Sigmoid colon (tissue), 7 donors: ENCODE measurements at places on chromosomes 11 and 22. TPM values are rescaled to one million over a fixed set of nuclear protein-coding genes. Genes with fewer than 3 reads are reported as not detected.
A peak's percentile ranks its signal among the peaks of the same experiment; 100 is the strongest.

Gene NEFH
- 1.8 TPM for total RNA-seq

Gene OR5P2
- not detected for total RNA-seq

Gene DERL3
- total RNA-seq, result 0.28 TPM

Gene PRG3
- total RNA-seq, result not detected

Gene DDI1
- total RNA-seq, result not detected

Gene TMEM80
- 39.6 TPM for total RNA-seq

Gene DNAJB7
- total RNA-seq, result not detected

Gene OR56A1
- not detected for total RNA-seq

Gene ANO5
- total RNA-seq, result 16.8 TPM

Gene RAPSN
- total RNA-seq, result not detected

Gene C11orf97
- total RNA-seq, result not detected

Gene KRTAP5-9
- total RNA-seq, result not detected

Gene SLC22A8
- not detected for total RNA-seq

Gene MRGPRD
- total RNA-seq, result 2.2 TPM

Gene ART5
- total RNA-seq, result not detected

- no peak for DNase-seq
These were observed 18.3 kb upstream of the OR5M8 start for GRCh38 chr11:56509439-56509838.

DNA sequence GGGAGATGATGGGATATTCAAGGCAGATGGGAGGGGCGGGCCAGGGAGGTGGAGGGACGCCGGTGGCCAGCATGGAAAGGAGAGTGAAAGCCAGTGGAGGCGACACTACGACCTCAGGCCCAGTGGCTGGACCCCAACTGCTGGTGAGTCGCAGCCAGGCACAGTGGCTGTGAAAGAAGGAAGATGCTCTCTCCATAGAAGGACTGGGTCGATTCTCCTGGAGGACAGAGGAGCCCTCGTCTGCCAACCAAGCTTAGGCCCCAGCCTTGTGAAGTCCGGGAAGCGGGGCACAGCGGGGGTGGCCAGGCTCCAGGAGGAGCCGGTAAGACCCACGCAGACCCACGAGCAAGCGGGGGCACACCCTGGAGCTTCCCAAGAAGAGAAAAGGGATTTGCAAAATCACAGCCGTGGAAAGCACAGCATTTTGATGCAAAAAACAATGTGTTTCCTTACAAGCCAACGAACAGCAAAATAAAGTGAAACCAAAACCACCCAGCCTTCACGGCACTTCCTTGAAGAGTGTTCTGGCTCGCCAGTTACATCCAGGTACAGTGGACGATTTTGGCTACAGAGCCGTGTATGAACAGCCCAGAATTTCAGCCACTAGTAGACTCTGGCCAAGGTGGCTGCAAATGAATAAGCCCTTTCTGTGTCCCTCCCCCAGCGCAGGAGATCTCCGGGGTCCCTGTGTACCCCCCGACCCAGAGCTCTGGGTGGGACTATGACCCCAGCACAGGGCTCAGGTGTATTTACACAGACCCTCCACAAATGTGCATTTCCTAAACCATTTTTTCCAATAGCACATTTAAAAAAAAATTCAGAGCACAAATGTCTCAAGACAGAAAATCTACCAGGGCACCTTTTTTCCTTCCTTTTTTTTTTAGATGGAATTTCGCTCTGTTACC lies 96.9 kb downstream of the TRMU start:
- DNase-seq, result no peak

DNA sequence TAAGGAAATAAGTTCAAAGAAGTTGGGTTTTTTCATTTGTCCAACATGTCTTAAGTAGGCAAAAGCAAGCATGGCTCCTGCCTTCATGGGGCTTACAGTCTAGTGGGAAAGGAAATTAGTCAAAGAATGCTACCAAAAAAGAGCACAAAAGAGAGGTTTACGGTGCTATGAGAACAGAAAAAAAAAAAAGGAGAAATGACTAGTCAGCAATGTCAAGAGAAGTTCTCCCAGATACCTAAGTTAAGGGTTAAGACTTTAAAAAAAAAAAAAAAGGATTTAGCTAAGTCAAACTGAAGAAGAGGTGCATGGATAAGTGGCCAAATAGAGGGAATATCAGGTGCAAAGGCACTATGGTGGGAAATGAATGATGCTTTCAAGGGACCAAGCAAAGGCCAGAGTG lies 29.3 kb downstream of the SERGEF start:
- no peak for DNase-seq

DNA sequence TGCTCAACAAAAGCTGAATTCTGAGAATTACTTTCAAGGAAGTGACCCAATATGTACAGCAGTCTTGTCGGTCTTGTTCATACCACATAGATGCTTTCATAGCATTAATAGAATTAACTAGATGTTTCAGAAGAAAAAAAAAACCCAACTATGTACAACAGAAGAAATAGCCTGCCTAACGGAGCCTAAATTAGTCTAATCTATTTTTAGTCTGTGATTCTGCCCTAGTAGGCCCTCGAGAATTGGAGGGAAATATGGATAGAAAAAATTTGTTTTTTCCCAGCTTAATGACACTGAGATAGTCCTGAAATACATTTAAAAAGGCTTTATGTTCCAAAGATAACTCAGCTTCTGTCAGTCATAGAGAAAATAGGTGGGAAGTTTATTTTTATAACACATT lies 17.1 kb upstream of the TRPC6 start:
- DNase-seq, result no peak

- DNase-seq, result no peak
These were observed 13.1 kb upstream of the E2F8 start for GRCh38 chr11:19253817-19254216.

- no peak for DNase-seq
These were observed 130.6 kb upstream of the MTNR1B start for GRCh38 chr11:92838759-92839310.

GRCh38 chr11:15873501-15873900 lies 482.8 kb downstream of the SOX6 start:
- DNase-seq, result no peak

DNA sequence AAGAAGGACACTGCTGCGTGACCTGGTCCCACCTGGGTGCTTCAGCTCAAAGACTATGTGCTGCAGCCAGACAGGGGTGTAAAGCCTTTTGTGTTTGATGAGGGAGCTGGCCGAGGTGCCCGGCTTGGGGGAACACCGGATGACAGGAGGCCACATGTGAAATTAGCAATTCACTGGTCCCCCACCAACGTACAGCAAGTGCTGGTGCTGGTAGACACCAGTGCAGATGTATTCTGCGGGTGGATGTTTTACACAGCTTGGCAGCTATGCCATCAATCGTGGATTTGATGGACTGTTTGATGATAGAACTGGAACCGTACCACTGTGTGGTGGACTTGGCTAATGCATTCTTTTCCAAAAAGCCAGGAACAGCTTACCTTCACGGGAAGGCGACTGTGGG lies 47.9 kb upstream of the LIPT2 start:
- DNase-seq, result no peak

DNA sequence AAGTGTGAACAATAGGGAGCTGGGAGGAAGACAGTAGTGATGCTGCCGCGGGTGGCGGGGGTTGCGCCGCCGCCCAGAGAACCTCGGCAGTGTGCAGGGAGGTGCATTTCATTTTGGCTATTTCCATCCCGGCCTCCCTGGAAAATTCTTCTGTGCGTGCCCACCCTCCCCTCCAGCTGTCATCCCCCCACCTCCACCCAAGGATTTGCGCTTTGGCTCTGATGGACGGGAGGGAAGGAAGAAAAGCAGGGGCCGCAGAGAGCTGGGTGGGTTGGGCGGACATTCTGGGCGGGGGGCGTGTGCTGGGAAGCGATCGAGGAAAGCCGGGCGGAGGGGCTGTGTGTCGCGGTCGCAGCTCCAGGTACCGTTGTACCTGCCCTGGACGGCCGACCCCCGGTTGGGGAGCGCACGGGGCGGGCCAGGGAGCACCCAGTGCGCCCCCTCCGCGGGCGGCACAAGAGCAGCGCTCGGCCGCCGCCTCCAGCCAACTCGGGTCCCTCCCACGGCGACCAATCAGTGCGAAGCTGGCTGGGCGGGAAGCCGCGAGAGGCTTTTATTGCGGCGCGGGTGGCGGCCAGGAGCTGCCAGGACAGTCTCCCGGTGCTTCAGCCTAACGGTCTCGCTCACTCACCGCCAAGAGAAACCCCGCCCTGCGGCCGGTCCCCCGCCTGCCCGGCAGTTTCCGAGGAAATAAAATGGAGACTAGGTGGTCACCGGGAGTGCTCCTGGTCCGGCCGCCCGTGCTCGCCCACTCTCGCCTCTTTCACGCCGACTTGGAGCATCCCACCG lies 1.6 kb downstream of the NCAM1 start:
- peak; percentile 90 for DNase-seq

DNA sequence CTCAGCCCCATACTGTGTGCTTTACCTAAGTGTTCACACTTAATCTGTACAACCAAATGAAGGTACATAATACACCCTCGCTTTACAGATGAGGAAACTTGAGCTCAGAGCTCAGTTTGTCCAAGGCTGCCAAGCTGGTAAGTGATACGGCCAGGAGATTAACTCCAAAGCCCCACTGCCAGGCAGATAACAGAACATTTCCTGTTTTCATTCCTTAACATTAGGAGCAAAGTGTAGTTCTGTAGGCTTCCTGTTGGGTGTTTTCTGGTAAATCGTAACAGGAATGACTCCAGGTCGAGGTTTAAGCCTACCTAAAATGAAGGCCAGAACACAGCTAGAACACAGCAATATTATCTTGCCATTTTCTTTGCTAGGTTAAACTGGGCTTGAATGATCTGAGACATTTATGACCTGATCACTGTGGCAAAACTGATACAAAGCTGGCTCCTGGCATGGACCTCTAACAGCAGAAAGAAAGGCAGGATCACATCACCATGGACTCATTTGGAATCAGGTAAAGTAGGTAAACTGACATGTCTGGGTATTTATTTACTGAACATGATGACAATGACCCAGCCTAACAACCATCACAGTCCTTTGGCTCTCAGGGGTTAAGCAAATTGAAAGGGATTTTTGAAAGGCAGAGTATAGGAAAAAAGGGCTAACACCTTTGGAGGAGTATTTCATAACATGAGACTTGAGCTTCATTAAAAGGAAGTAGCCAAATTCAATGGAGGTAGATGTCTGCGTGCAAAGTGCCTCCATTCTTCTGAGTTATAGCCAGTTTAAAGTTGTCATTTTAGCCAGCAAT lies 3.9 kb upstream of the NUP50 start:
- no peak for DNase-seq

- DNase-seq, result no peak
These were observed 652.0 kb upstream of the CCDC90B start for GRCh38 chr11:83938148-83938547.

GRCh38 chr11:46359953-46360352 lies 12.7 kb downstream of the DGKZ start:
- no peak for DNase-seq

- DNase-seq, result no peak
These were observed 17.4 kb downstream of the SSH3 start for GRCh38 chr11:67320691-67321090.

- no peak for DNase-seq
These were observed 13.5 kb downstream of the SPTBN2 start for GRCh38 chr11:66715346-66716085.

DNA sequence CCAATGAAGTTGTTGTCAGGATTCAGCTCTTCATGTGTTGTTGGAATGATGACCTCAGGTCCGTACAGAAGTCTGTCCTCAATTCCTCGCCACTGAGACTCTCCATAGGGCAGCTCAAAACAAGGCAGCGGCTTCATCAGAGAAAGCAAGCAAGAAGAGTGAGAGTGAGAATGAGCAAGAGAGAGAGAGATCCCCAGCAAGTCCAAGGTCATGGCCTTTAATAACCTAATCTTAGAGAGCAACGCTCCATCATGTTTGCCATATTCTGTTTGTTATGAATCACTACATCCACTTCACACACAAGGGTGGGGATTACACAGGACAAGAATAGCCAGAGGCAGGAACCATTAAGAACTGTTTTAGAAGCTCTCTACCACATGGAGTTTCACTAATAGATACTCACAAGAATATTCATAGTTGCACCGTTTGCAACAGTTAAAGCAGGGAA lies 23.3 kb upstream of the MMP7 start:
- DNase-seq, result no peak

GRCh38 chr11:31819621-31820437 lies 8.7 kb upstream of the PAX6 start:
- DNase-seq, result peak; percentile 62

- DNase-seq, result no peak
These were observed 6.5 kb downstream of the KBTBD3 start for GRCh38 chr11:106070606-106071005.

DNA sequence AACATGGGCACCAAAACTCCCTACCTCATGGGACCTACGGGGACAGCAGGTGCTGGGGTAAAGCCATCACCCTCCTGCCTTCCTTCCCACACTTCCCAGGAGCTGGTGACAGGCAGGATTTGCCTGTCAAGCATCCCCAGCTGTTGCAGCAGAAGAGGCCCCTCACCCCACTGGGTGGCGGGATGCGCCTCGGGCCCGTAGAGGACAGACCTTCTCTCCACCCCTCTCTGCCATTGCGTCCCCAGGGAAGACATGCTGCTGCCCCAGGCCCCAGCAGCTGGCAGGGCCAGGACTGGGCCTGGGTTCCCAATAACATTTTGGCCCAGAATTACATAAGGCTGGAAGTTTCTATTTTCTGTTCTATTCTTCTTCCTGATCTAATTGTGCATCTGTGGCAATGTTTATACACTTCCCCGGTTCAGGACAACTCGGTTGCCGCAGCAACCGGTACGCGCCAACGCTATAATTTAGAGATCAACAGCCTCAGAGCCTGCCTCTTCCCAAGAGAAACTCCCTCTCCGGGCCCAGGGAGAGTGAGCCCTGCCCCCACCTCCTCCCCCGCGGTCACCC lies 25.4 kb downstream of the KCNJ4 start:
- DNase-seq, result no peak

DNA sequence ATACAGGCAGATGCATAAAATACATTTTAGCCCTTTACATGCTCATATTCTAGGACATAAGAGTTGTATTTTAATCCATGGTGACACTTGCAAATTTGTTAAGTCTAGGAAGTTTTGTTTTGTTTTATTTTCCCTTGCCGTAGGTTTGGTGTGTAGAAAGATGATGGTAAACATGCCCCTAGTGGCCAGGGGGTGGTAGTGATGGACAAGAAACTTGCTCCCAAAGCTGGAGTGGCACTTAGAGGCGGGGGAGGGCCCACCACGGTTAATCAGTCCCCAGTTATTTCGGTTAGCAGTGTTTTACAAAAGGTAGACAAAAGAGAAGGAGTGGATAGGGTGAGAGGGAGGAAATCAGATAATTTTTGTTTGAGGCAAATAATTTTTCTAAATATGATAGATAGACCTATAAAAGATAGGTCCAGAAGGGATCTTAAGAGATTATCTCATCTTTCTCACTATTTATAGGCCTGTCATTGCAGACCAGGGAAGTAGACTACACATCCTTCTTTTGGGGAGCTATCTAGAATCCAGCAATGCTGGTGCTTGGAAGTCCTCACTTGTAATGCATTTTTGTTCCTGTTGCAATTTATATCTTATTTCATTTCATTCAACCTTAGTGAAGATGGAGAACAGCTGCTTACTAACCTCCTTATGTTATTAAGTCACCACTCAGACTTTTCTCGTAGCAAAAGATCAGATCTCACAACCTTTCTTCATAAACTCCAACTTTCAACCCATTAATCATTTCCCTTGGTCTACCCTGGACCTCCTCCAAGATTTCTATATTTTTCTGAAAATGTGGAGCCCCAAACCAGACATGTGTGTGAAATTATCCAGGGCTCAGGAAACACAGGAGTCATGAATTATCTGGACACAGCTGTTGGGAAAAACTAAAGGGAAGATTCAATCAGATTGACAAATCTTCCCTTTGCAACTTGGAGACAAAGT lies 5.9 kb upstream of the BDNF start:
- no peak for DNase-seq

- peak; percentile 57 for DNase-seq
These were observed 45.4 kb downstream of the IGF2 start for GRCh38 chr11:2093575-2094353.

- DNase-seq, result no peak
These were observed 83.9 kb upstream of the C11orf87 start for GRCh38 chr11:109338131-109338530.

GRCh38 chr11:125433454-125434121 lies 62.5 kb downstream of the FEZ1 start:
- no peak for DNase-seq
